Stimulated activated CD4-positive, alpha-beta T cell treated with anti-CD3 and anti-CD28 coated beads, Interleukin-1b, Interleukin-23, amount 100 ng/mL, for 1 hour (primary cell): ENCODE measurements at places on chromosomes 16 and 17.

DNA sequence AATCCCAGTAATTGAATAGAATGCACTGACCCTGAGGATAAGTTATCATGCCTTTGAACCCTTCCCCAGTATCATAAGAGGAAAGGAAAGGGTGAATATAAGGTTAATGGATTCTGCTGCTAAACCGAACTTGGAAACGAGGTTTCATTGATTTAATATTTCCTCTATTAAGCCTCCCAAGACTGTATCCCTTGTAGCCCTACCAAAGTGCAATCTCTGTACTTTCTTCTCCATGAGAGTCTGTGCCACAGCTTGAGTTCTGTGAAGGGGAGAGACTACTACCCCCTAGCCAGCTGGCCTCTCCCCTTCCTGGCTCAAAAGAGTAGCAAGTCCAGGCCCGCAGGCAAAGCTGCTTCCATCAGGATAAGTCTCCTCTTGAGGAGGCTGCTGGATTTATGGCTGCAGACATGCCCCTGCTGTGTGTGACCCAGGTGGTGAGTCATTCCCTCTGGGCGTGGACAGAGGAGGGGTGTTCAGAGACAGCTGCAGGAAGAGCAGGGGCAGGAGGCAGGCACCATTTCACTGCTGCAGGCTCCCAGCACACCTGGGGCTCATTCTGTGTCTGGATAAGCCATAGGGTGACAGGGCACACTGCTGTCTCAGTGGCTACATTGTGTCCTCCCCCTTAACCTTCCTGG is 58.4 kb downstream of the TOM1L2 start:
- DNase-seq: no peak

DNA sequence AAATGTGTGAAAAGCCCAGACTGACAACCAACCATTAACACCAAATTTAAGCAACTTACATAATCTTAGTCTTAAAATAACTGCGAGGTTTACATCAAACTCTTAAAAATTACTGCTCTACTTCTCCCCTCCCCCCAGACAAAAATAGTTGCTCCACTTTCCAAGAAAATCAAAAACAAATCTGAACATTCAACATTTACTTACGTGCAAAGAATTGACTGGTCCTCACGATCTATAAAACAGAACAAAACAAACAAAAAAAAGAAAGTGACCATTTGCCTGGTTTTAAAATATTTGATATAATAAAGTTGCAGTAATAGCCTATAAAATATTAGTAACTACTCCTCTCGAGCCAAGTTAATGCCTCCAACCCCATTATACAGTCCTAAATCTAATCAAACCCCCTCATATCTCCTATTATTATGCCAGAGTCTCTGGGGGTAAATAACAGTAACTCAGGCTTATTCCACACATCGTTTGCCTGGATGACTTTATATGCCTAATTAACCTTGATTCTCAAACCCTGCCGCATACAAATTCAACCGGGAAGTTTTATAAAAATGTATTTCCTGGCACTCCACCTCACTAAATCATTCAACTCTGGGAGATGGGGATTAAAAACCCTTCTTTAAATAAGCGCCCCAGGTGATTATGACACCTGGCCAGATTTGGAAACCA is 41.5 kb downstream of the MYH10 start:
- no peak for DNase-seq

DNA sequence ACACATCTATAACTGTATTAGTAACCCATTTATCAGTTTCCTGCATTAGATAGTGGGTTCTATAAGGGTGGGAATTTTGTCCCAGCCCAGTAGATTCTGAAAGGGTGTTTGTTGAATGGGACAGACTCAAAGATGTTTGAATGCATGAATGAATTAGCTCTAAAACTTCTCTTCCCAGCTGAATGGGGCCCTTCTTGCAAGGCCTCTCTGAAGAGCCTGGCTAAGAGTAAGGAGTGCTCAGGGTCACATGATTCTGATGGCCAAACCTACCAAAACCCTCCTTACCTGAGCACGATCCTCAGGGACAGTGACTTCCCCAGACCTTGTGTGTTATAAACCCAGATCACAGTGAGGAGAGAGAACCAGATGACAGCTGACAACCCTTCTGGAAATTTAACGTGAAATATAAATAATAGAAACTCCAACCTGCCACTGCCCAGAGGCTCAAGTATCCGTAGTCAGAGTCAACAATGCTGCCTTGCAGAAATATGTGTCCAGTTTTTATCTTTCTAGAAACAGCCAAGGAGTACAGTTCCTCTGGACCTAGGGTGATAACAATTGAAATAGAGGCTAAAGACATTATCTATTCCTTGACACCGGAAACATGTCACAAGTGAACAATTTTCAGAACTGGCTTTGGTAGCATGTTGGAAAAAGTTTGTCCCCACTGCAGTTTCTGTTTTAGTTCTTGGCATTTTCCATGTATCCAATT is 268.9 kb upstream of the MAF start:
- DNase-seq: no peak

- DNase-seq: no peak
Observed at GRCh38 chr16:3856367-3857141, 24.0 kb downstream of the CREBBP start.

DNA sequence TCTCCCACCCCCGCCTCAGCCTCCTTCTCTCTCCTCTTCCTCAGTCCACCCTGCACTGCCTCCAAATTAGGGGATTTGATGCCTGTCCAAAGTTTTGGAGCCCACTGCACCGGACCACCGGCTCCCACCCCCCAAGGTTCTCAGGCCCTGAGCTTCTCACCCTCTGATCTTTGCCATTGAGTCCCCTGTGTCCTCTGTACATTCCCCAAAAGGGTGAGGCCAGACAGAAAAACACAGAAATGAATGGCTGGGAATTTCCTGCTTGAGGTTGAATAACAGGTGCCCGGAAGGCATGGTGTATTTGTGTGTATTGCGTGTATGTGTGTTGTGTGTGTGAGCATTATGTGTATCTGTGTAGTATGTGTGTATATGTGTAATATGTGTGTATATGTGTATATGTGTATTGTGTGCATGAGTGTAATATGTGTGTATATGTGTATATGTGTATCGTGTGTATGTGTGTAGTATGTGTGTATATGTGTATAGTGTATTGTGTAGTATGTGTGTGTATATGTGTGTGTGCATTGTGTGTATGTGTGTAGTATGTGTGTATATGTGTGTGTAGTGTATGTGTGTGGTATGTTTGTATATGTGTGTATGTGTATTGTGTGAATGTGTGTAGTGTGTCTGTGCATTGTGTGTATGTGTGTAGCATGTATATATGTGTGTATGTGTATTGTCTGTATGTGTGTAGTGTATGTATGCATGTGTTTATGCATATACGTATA is 16.0 kb upstream of the CCL17 start:
- DNase-seq: no peak

DNA sequence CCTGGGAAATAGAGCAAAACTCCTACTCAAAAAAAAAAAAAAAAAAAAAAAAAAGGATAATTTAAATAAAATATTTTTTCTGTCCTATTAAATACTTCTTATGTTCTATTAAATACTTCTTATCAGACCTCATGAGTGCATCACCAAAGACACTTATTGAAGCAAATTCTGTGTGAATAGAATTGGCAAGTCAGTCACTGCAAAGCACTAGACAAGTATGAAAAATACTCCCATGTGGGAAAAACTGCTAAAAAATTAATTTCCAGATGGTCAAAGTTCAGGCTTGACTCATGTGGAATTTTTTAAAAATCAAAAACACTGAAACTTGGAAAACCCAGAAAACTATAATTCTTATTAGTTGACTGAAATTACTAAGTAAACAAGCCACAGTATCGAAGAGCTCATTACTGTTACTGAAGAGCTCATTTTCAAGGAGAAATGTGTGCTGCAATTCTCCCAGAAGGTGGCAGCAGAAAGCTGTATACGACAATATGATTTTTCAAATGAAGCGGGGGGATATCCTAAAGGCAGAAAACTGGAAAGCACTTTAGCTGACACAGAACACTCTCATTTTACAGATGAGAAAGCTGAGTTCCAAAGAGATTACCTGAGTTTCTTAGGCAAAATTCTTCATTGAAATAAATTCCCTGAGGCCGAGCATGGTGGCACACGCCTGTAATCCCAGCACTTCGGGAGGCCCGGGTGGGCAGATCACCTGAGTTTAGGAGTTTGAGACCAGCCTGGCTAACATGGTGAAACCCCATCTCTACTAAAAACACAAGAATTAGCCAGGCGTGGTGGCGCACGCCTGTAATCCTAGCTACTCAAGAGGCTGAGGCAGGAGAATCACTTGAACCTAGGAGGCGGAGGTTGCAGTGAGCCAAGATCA is 15.9 kb upstream of the FBXO47 start:
- no peak for DNase-seq

- DNase-seq: no peak
Observed at GRCh38 chr17:75832164-75832651, 12.0 kb downstream of the UNC13D start.

DNA sequence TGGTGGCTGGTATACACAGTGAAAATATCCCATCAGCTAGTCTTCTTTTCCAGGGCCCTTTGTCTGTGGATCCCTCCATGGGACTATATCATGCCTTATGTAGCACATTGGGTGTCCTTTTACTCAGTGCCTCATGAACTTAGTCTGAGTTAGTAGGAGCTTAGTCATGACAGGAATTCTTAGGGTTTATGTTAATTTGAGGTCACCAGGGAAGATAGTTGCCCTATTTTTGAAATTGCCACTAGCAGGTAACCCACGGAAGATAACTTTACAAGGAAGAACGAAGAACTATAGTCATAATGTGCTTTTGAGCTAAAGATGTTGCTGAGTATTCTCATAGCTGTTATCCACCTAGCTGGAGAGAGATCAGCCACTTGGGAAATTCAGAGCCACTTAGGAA is 14.8 kb upstream of the PLK1 start:
- no peak for DNase-seq

DNA sequence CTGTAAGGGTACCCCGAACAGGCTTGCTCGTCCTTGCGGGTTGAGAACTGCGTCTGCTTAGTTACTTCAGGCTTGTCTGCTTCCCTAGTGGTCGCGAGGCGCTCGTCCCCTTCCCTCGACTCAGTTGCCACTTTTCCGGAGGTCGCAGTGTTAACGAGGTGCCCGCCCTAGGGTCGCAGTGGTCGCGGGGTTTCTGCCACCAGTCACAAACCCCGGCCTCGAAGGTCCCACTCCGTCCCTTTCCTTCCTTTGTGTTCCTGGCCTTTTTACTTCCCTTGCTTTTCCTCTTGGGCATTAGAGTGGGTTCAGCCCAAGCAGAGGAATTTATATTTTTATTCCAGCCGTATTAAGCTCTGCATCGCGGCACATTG is 299 bp downstream of the NUP85 start:
- no peak for DNase-seq

- no peak for DNase-seq
Observed at GRCh38 chr17:58947824-58948223, 158.9 kb downstream of the TRIM37 start.

DNA sequence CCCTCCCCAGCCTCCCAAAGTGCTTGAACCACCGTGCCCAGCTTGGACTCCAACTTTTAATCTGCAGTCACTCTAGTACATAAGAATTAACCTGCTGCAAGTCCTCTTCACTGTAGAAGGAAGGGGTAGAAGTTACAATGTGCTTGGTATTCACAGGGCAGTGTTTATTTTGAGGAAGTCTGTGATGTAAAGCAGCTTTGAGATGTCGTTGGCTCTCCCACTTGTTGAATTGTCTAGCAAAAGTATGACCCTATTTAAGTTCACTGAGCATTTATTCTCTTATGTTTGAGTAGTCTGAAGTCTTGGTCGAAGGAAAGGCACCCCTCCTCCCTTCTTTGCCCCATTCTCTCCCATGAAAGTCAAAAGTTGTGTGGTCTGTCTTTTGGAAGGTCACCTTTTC is 28.2 kb downstream of the SF3B3 start:
- no peak for DNase-seq

- no peak for DNase-seq
Observed at GRCh38 chr17:11644265-11645212, 46.3 kb downstream of the DNAH9 start.

GRCh38 chr17:81228834-81229665 is 6.3 kb upstream of the CEP131 start:
- no peak for DNase-seq

- no peak for DNase-seq
Observed at GRCh38 chr16:54407596-54407995, 121.0 kb upstream of the IRX3 start.

GRCh38 chr16:79012671-79013434 is 587.7 kb downstream of the MAF start:
- no peak for DNase-seq

DNA sequence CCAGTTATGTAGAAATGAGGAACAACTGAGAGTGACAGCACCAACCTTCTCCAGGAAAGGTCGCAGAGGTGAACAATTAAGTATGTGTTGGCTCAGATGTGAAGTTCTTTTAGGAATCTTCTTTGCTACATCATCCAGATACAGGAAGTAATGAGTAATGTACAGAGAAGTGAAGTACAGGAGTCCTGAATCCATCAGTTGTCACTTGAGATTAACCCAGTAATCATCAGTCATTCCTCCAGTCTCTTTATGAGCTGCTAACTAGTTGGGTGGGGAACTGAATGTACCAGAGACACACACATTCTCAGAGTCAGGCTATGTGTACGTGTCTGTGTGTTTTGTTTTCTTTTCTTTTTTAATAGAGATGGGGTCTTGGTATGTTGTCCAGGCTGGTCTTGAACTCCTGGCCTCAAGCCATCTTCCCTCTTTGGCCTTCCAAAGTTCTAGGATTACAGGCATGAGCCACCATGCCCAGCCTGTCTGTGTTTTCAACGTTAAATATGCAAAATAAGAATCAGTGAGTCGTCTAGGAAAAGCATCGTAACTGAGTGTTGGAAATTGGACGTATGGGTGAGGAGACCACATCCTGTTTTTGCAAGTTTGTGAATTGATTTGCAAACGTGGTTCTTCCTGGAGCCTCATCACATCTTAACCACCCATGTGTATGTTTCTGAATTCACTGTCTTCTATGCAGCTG is 19.9 kb downstream of the ZNF200 start:
- no peak for DNase-seq

- no peak for DNase-seq
Observed at GRCh38 chr17:7440113-7440833, 961 bp downstream of the FGF11 start.

DNA sequence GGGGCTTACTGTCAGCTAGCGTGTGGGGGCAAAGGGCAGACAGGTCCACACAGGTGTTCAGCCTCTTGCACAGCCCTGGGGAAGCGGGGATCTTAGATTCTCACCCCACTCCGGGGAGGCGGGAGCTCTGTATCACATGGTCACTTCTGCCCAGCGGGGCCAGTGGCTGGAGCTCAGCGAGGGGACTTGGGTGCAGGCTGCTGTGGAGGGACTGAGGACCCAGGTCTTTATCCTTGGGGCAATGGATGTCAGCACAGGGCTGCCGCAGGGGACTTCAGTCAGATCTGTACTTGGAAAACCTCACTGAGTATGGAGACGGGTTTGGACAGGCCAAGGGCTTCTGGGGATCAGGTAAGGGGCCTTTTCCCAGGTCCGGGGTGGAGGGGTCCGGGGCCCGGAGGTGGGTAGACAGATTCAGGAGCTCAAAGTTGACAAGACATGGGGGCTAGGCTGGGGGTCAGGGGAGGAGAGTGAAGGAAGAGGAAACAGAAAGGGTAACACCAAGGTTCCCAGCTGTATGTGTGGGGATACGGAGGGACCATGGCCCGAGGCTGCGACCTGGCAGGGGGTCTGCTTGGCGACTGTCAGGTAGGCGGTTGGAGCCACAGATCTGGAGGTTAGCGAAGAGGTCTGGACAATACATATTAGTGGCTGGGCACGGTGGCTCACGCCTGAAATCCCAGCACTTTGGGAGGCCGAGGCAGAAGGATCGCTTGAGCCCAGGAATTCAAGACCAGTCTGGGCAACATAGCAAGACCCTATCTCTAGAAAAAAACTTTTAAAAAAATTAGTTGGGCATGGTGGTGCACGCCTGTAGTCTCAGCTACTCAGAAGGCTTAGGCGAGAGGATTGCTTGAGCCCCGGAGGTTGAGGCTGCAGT is 15.1 kb upstream of the BAIAP2 start:
- DNase-seq: no peak
